ENCODE measurements at places on chromosomes 11 and 22.

DNA sequence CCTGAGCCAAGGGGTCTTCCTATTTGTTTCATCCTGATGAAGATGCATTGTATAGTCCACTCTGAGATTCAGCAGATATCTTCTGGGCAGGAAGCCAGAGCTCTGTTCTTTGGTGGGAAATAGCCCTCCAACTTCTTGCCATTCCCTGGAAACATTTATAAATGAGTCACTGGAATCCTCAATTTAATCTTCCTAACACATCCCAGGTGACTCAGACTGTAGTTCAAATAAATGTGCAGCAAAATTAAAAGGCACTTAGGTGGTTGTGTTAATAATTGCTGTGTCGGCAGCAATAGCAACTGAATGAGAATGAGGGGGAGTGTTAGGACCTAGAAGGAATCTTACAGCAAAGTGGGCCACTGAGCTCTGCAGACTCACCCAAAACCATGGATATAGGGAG lies 108.6 kb downstream of the INSC start:
- DNase-seq, result no peak

GRCh38 chr22:37827056-37827455 lies 3.9 kb downstream of the GALR3 start:
- DNase-seq, result no peak

GRCh38 chr11:129143335-129143734 lies 48.8 kb downstream of the ARHGAP32 start:
- no peak for DNase-seq

GRCh38 chr22:47601666-47602065 lies 839.2 kb downstream of the TBC1D22A start:
- DNase-seq, result no peak

DNA sequence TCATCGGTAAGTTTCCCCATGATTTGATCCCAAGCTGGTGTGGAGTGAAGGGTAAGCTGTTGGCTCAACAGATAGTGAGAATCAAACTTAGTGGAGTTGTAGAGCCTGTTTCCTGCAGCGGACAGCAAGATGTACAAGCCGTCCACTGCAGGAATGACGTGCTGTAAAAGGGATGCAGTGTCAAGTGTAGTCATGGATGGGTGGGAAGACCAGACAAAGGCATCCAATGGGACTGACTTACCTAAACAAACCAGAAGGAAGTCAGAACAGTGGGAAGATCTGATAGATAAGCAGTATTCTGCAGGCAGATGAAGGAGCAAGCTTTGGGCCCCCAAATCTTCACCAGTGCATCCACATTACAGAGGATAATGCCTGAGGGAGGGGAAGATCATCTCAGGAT lies 8.8 kb downstream of the ZBTB16 start:
- DNase-seq, result no peak

DNA sequence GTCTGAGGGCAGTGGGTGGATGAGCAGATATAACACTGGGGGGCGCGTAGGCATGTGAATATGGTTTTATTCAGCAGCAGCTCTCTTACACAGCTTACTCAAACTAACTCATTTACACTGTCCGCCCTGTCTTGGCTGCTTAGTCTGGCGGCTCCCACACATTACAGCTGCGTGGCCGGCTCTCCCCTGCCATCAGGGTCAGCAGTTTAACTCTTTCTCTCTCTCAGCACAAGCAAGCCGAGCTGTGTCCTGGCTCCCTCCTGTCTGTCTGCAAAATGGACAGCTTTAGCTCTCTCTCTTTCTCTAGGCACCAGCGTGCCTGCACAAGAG lies 1310.1 kb upstream of the RAG2 start:
- DNase-seq, result no peak
